Activated T-cell treated with anti-CD3 and anti-CD28 coated beads for 1 hour (primary cell): ENCODE measurements at places on chromosomes 4 and X.

DNA sequence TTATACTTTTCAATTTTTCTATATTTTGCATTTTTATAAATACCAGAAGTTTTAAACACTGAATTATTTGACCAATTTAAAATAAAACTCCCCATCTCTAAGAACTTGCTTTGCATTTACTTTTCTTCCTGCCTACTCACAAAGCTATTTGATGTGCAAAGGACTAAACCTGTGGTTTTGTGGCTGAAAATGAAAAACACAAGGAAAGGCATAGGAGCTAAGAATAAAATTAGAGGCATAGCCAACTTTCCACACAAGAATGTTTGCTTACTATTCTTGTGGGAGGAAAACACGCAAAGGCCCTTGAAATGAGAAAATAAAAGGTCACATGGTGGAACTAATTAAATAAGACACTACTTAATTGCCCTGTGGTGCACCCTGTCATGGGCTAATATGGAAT, 221.2 kb downstream of the KLHL13 start:
- DNase-seq = no peak

- no peak for DNase-seq
Observed at GRCh38 chr4:79408063-79408462, at the start of gene GK2. TSS of gene GK2 (minus strand) at chr4:79408228. CDS start at chr4:79408200, 28 bp downstream.

DNA sequence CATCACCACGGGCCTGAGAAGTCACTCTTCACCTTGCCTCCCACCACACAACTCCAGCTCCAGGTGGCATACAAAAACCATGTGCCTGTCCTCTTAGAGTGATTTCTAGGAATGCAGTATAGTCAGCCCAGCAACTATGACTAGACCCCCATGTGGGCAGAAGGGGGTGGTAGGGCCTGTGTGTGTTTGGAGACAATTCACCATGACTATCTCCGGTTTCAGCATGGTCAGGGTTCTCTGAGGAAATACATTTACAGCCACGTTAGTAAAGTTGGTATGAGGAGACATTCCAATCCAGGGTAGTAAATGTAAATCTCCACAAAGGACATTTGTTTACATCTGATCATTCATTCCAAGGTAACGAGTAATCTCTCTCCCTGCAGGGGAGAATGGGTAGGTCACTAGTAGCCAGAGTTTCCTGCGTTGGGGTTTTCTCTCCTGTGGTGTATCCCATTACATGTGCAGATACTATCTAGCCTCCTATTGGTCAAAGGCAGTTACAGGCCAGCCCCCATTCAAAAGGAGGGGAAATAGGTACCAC, 4.2 kb upstream of the MTMR1 start:
- no peak for DNase-seq

GRCh38 chr4:36399762-36400353, 118.4 kb downstream of the DTHD1 start:
- DNase-seq = no peak

DNA sequence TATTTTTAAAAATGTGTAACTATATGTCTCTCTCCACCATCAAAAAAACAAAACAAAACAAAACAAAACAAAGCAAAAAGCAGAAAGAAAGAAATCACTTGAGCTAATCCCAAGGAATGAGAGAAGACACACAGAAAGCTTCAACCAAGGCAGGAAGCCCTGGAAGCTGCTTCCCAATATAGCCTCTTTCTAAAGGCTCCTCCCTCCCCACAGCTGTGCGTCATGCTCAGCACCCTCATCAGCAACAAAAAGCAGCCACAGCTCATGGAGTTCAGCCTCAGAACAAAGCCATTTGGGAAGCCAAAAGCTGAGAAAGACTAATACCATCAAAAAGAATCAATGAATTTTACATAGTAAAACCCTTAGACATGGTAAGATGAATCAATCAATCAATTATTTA, 501.6 kb upstream of the SMIM31 start:
- no peak for DNase-seq

- no peak for DNase-seq
Observed at GRCh38 chr4:68592673-68593072, 16.6 kb upstream of the UGT2B17 start.

- no peak for DNase-seq
Observed at GRCh38 chr4:75046641-75047040, 113.7 kb downstream of the PARM1 start.

- DNase-seq = no peak
Observed at GRCh38 chr4:98203332-98204235, 57.6 kb upstream of the RAP1GDS1 start.

DNA sequence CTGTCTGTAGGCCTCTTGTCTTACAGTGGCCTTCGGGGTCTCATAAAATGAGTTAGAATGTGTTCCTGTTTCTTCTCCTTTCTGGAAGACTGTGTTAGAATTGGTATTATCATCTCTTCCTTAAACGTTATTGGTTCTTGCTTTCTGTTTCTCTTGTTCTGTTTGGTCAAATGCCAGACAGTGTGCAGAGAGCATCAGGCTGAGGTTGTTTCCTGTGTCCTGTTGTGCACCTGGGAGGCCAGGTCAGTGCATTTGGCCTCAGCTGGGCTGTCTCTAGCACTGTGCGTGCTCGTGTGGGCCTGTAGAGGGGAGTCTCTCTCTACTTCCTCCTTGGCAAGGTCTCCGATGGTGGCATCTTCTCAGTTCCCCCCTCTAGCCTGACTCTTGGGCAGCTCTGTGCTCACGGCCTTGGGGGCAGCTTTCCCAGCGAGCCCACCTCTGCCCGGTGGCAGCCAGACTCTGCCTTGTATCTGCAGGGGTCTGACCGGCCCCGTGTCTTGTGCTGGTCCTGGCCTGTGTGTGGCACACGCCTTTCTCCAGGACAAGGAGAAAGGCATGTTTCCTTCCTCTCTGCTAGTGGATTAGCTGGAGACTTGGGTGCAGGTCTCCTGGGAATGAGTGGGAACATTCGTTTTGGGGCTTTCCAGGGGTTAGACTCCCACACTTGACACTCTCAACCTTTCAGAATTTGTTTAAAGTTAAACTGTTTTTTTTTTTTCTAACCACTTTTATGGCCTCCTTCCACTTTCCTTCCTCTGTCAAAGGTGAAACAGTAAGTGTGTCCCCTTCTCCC, 62.3 kb downstream of the FAM193A start:
- no peak for DNase-seq

- DNase-seq = no peak
Observed at GRCh38 chr4:57051524-57051923, 58.7 kb downstream of the IGFBP7 start.

- no peak for DNase-seq
Observed at GRCh38 chr4:64682481-64682880, 273.2 kb upstream of the TECRL start.

- DNase-seq = no peak
Observed at GRCh38 chrX:24260842-24261550, 52.9 kb downstream of the SUPT20HL2 start.
